Anterior cingulate cortex (tissue), 58 donors: ENCODE measurements at places on chromosomes 5 and 9.

GRCh38 chr5:24407466-24407865 lies 237.3 kb downstream of the CDH10 start:
- no peak for DNase-seq

- no peak for DNase-seq
Measured at GRCh38 chr9:108643731-108644510, 211.9 kb downstream of the ACTL7B start.

DNA sequence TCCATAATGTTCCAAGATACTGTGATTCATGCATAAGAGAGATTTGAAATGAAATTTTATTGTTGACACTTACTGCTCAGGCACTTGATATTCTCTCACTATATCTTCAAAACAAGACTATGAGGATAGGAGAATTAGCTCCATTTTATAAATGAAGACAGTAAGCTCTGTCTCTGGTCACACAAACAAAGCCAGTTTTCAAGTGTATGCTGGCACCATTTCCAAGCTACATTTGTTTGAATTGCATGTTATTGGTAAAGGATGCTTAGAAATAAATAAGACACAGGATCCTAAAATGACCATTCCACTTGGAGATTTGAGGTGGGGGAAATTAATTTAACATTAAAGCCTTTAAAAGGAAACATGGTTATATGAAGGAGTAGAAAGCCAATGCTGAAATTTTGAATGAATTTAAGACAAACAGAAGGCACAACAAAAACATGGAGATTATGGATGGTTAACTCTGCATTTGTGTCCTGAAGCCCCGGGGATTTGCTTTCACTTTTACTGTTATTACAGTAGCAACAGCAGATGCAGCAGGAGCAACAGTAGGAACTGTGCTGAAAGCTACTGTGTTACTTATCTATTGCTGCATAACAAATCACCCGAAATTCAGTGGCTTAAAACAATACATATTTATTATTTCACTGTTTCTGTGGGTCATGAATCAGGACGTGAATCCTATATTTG lies 79.7 kb upstream of the ASTN2 start:
- no peak for DNase-seq

DNA sequence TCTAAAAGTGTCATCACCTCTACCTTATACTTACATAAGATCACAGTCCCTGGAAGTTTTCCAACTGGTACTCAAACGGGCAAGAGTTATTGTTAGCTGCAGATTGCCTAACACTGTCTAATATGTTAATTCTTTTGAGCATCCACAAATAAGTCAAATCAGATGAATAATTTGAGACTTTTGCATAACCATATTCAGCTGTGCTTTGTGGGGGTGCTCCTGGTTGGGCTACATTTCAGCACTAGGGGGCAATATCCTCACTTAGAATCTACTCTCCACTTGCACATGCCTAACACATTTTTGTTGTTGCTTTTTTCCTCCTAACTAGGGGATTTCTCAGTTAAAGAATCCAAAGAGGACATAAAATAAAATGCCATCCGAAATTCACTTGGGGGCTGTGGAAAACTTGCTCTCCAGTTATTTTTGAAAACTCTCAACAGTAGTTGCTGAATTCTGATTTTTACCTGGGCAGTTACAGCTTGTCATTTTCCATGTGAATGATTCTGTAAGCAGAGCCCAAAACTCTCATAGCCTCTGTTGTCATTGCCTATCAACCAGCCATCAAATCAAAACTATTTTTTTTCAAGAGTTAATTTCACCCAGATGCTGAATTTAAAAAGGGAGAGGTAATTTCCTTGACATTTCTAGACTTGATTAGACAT lies 71.5 kb downstream of the TRIM36 start:
- no peak for DNase-seq

DNA sequence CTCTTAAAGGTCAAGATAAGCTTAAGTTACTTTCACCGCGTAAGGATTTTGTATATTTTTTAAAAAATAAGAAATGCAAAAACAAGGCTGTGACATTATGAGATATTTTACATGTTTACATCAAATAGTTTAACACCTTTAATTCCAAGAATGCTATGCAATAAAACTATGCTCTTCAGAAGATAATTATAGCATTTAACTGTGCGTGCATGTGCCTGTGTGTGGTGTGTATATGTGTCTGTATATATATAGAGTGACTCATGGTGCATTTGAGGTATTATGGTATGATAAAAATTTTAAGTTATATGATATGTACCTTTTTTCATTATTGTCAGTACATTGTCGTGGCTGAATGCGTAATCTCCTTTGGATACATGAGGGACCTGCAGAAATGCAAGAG lies 539.3 kb downstream of the PDE4D start:
- no peak for DNase-seq

GRCh38 chr5:54756301-54756700 lies 229.1 kb downstream of the ESM1 start:
- no peak for DNase-seq

DNA sequence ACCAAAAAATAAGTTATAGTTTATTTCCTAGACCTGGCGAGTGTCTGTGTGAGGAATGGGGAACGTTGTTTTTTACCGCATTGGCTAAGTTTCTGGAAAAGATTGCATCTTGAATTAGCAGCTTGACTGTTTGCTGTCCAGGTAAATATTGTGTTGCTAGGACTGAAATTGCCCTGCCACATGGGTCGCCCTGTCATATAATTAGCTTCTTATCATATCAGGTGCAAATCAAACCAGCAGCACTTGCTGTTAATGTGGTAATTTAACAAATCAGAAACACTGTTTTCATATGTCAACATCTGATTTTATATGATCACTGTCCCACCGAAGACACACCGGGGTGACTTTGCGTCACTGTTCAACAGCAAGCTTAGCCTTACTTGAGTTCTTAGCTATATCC lies 63.7 kb upstream of the ZNF622 start:
- no peak for DNase-seq
